ENCODE measurements at places on chromosomes 7 and 10.

DNA sequence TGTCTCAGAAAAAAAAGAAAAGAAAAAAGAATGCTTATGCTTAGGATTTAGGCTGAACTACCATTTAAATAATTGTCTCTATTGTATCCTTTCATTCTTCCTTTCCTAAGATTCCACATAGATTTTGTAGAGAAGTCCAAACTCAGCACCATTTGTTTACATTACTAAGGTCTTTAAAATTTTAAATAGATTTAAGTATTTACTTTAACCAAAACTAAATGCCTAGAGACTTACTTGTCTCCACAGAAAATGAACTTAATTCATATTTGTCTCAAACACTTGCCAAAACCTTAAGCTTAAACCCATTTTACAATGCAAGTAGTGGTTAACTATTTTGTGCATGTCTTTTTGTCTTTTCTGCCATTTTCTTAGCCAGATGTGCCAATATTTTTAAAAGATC, 54.1 kb upstream of the ABI1 start:
- no peak for DNase-seq

DNA sequence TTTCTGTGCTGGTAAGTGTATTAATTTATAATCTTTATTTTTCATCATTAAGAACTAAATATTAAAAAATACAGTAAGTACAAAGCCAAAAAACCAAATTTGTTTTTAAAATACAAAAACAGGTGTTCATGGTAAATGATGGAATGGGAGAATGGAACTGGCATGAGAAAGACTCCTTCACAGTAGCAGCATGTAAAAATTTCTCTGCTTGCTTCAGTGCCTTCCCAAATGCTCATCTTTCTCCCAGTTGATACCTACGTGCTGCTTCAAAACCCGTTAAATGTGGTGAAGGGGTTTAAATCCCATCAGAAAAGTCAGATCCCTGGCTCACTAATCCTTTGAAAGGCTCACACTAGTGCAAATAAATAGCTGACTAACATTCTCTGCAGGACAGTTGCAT, 4.2 kb downstream of the RNF133 start:
- DNase-seq, result no peak

GRCh38 chr7:105600720-105601550, 19.6 kb upstream of the EFCAB10 start:
- DNase-seq, result no peak

DNA sequence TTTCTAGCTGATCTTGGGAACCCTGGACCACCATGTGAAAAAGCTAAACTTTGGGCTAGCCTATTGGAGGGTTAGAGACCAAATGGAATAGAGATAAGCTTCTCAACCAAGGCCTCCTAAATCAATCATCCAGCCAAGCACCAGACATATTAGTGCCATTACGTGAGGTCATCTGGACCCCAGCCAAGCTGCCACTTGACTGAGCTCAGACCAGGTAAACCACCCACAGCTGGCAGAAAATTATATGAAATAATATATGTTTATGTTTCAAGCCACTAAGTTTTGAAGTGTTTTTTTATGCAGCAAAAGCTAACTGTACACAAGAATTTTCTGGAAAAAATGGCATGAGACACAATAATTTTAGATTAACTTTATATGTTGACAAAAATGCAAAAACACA, 82.6 kb upstream of the PCGF5 start:
- DNase-seq, result no peak

DNA sequence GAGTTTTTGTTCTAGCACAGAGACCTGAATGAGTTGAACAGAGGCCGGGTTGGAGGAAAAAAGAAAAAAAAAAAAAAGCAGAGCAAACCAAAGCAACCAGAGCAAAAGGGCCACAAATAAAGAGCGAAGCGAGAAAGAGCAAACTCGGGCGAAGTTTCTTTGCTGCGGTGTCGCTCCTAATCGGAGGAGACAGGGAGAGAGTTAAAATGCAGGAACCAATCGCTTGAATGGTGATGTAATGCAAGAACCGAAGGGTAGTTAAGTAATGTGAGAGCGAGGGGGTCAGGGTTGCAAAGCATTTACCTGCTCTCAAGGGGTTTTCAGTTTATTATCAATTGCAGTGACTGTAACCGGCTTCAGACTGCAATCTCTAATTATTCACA, 271.7 kb downstream of the TRIL start:
- DNase-seq, result no peak

DNA sequence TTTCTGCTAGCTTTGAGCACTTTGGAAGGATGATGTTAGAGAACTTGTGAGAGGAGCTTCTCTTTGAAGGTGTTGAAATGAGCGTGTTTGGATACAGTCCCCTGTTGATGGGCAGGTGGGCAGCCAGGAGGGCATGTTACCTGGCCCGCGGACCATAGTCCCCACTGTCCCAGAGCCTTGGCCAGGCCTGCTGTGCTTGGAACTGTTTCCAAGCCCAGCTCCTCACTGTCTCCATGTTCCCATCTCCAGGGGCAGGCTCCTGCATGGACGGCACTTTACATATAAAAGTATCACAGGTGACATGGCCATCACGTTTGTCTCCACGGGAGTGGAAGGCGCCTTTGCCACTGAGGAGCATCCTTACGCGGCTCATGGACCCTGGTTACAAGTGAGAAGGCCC, 27.2 kb upstream of the TRIM8 start:
- no peak for DNase-seq

- no peak for DNase-seq
These were observed 25.3 kb upstream of the SNX13 start for GRCh38 chr7:17965603-17966002.

DNA sequence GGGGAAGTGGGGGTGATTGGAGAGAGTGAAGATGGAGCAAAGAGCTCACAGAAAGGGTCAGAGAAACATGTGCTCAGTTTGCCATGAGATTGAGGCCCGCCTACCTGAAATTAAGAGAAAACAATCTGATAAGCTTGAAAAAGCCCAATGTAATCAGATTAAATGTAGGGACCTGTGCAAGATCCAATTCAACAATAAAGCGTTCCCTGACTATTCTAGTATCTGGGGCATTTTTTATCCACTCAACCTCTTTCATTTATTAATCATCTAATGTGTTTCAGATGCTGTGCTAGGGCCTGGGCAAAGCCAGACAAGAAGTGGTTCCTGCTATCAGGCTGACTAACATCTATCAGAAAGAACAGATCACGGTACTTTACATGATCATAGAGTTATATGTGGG, 238.4 kb upstream of the MYO3A start:
- DNase-seq, result no peak

- DNase-seq, result no peak
These were observed 25.6 kb downstream of the TMEM209 start for GRCh38 chr7:130179631-130180030.

- no peak for DNase-seq
These were observed 98.5 kb downstream of the TPST1 start for GRCh38 chr7:66303454-66304155.

DNA sequence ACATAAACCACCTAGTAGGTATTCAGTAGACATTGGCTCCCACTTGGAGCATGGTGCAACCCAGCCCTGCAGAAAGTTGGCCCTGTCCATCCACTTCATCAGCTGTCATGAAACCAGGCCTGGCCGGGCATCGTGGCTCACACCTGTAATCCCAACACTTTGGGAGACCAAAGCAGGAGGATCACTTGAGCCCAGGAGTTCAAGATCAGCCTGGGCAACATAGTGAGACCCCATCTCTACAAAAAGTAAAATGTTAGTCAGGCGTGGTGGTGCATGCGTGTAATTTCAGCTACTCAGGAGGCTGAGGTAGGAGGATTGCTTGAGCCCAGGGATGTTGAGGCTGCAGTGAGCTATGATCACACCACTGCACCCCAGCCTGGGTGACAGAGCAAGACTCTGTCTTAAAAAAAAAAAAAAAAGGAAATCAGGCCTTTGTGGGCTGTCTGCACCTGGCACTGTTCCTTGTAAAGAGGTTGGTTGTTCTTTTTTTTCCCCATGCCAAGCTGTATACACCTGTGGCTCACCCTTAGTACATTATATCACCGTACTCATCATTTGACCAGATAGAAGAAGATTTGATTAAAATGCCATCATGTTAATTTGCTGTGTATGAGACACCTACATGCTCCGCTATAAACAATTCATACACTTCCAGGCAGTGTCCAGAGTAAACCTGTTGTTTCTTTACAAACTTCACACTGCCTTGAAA, 45.4 kb upstream of the GRID1 start:
- no peak for DNase-seq

DNA sequence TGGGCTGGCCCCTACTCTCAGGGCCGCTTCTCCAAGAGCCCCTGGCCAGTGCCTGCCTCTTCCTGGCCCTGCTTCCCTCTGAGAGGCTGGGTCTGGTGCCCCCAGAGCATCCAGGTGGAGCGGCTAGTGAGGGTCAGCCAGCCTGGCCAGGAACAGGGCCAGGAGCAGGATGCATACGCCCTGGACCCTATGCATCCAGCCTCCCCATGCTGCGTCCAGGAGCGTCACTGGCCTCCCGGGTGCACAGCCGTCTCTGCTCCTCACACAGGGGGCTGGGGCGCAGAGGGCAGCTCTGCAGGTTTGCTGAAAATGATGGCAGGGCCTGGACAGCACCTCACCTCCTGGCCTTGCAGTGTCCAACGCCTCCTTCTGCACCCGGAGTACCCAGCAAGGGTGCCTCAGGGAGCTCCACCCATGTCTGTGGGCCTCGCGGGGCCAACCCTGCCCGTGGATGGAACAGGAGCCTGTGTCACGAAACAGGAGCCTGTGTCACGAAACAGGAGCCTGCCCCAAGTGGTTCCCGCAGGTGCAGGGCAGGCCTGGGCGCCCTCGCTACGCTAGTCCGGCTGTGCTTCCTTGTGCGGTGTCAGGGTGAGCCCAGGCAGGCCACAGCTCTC, 246.2 kb upstream of the PPP2R2D start:
- DNase-seq, result no peak

DNA sequence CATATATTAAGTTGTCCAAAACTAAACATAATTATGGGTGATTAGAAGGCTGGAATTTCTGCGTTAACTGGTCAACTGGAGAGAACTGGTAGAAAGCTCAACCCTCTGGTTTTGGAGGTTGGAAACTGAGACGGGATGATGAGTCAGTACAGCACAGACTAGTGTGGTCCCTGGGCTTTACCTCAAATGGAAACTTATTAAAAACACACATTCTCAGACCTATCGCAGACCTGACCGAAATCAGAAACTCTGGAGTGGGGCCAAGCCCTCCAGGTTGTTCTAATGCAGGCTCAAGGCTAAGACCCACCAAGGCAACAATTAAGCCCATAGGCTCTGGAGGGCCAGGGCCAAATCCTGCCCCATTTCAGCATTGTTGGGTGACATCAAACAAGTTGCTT, 136.9 kb downstream of the KCNMA1 start:
- DNase-seq, result no peak

DNA sequence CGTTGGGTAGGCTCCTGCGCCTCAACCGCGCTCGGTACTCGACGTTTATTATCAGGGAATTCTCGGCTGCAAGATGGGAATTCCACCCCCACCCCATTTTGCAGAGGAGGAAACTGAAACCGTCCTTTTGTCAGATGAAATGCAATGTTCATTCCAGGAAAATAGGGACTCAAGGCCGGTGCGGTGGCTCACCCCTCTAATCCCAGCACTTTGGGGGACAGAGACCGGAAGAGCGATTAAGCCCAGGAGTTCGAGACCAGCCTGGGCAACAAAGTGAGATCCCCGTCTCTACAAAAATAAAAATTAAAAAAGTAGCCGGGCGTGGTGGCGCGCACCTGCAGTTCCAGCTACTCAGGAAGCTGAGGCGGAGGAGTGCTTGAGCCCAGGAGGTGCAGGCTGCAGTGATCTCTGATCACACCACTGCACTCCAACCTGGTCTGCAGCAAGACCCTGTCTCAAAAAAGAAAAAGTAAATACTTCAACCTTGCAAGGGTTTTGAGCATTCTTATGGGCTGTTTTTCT, 720 bp upstream of the RFC2 start:
- DNase-seq, result no peak

GRCh38 chr10:113052076-113052830, 102.2 kb downstream of the TCF7L2 start:
- no peak for DNase-seq

DNA sequence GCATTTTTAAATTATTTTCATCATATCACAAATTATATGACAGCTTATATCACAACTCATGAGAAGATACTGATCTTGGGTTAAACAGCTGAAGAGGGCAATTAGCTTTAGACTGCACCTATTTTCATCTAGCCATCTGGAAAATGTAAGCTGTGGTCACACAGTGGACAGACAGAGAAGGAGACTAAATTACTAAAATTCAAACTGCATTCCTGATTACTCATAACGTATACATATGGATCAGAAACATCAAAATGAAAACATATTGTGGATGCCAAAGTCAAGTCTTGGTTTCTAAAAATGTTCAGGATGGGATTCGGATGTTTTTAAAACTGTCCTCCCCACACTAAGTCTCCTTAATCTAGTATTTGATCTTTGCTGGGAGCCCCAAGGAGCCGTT, 6.6 kb downstream of the BBIP1 start:
- no peak for DNase-seq

GRCh38 chr10:7477538-7478334, 66.9 kb upstream of the SFMBT2 start:
- no peak for DNase-seq

DNA sequence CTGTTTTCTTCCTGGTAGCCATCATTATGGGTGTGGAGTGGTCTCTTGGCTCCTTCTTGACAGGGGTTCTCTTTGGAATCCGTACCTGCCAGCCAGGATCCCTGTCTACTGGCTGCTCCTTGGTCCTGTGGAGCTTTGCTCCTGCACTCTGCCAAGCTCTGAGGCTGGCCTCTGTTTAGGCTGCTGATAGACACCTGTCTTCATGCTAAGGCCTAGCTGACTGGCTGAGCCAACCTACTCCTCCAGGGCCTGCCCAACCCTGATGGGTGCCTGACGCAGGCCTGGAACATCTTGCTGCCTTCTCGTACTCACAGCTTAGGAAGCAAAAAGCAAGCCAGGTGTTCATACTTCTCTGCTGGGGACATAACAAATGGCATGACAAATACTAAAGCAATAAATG, 333.6 kb upstream of the ZNF32 start:
- no peak for DNase-seq

- DNase-seq, result no peak
These were observed 280.2 kb downstream of the GRID1 start for GRCh38 chr10:86086418-86086817.

DNA sequence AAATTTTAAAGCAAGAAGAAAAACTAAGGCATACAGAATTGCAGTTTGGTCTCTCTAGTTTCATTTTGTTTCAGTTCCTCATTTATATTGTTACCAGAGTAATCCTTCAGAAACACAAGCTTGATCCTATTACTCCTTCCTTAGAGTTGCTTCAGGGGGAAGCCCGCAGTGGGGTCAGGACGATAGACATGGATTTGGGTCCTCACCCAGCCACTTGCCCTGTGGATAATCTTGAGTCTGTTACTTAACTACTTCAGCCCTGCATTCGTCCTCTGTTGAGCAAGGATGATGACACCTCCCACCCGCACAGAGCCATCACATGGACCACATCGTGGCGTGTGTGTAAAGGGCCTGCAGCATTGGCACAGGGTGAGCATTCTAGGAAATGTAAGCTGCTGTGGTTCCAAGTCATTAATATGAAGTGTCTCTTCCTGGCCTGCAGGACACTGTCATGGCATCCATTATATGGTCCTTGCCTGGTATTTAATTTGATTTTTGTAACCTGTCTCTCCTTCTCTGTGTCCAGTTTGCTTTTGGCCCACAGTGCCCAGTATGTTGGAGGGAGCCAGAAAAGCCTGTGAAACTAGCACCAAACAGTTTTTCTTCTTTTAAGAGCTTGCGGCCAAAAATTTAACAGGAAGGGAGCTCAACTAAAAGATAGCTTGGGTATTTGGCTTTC, 111.2 kb downstream of the EEPD1 start:
- DNase-seq, result no peak
